Activated CD4-positive, alpha-beta T cell treated with anti-CD3 and anti-CD28 coated beads, Interleukin-2, Interleukin-6, amounts not matched to agents 100 ng/mL and 50 ng/mL, durations not matched to agents 16 hours and 8 hours (primary cell): ENCODE measurements at places on chromosomes 13 and 19.

DNA sequence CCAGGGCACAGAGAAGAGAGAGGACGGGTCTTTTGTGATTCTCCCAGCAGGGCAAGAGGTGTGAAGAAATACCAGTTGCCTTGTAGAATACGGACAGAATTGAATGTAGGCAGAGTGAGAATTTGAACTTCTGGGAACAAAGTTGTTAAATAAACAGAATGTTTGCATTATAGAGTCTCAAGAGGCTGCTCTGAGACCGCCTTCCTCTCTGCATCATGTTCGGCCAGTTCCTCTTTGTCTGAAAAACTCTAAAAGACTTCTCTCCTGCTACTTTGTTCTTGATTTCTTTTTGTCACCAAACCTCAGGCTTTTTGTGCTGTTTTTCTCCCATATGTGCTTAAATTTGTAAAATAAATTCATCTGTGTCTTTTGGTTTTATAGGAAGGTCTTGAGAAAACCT lies 256.4 kb downstream of the DLEU7 start:
- no peak for DNase-seq

- no peak for DNase-seq
Observed at GRCh38 chr19:29410601-29411000, 115.2 kb upstream of the VSTM2B start.

GRCh38 chr19:799076-799881 lies 2.0 kb downstream of the PTBP1 start:
- no peak for DNase-seq

GRCh38 chr19:5035793-5036697 lies 67.1 kb downstream of the KDM4B start:
- DNase-seq, result no peak

GRCh38 chr13:58704953-58705352 lies 1073.4 kb downstream of the PCDH17 start:
- DNase-seq, result no peak

GRCh38 chr19:29247872-29248271 lies 34.9 kb upstream of the UQCRFS1 start:
- no peak for DNase-seq

DNA sequence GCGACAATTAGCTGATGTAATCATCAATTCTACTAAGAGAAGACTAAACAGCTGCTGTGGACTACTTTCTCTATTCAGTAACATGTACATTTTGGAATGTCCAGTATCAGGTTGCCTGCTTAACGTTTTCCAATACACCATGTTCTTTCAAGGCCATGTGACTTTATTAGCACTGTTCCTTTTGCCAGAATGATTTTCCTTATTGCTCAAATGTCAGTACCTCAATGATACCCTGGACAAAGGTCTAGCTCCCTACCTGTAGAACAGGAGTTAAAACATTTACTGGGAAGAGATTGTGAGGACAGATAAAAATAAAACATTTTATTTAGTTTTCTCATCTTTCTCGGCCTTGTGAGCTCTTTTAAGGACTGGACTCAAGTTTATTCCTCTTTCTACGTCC lies 3.8 kb upstream of the RBM26 start:
- DNase-seq, result no peak

- no peak for DNase-seq
Observed at GRCh38 chr19:23470873-23471545, 75.7 kb upstream of the ZNF91 start.

GRCh38 chr13:38542601-38543000 lies 144.3 kb upstream of the FREM2 start:
- DNase-seq, result no peak
